ENCODE measurements at places on chromosomes 13 and 19.

DNA sequence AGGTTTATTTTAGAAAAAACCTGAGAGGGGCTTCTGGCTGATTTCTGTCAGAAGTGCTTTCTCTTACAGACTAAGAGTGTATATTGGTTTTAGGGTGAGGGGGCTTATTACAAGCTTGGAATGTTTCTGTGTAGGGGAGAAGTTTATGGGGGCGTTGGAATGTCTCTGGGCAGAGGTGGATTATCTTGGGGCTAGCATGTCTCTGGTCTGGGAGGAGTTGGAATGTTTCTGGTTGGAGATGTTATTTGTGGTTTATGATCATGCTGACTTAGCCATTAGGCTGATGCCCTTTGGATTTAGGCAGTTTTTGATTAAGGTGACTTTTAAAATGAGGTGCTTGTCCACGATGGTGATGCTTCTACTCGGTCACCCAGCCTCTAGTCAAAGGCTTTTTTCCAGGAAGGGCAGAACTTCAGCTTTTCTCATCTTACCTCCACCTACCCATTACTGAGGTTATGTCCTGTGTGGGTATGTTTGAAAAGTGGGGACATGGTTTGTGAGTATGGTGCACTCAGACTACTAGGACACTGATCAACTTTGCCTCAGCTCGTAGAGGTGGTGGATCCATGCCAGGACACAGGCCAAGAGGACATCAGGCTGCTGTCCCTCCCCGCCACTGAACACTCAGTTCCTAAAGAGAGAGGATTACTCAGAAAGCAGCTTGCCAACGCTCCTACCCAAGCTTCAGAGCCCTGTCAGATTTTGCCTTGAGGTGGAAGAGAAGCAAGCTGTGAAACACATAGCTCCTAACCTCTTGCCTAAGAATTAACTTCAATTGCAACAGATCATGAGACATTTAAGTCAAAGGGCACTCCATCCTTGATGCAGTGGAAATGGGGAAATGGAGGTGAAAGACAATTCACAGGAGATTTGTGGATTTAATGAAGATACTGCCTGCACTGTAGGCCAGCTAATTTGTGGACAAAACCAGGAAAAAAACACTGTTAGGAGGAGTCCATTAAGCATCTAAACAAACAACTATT, 63.6 kb downstream of the ZNF44 start:
- DNase-seq = peak; percentile 6

DNA sequence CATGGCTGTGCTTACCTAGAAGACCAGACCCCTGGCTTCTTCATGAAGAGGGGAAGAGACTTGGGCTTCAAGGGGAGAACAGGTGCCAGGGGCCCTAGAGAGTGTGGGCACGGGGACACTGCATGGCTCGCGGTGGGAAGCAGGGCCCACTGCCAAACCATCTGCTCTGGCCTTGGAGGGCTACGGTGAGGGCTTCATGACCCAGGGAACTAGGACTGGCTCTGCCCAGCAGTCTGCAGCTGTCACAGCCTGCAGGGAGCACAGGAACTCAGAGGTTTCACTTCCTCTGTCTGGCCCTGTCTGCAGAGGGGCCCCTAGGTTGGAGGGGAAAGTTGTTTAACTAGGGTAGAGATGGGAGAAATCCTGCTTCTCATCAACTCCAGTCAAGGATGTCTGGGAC, 4.3 kb downstream of the ERCC1 start:
- DNase-seq = peak; percentile 81

DNA sequence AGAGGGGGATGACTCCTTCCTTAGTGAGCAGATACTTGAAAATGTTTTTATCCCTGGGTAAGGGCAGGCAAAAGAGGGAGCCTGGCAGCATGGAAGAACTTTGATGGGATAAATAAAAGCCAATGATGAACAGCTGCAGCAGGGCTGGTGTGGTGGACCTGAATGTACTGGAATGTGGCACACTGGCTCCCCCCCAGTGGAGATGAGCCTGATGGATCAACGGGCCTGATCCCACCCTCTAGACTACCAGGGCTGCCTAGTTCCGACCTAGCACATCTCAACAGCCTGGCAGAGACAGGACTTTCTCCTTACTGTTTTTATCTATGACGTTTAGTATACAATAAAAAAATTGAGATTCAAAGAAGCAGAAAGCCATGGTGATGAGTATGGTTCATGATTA, 20.5 kb downstream of the NLRP11 start:
- no peak for DNase-seq

- DNase-seq = no peak
Observed at GRCh38 chr13:46964789-46965527, 68.1 kb upstream of the HTR2A start.

DNA sequence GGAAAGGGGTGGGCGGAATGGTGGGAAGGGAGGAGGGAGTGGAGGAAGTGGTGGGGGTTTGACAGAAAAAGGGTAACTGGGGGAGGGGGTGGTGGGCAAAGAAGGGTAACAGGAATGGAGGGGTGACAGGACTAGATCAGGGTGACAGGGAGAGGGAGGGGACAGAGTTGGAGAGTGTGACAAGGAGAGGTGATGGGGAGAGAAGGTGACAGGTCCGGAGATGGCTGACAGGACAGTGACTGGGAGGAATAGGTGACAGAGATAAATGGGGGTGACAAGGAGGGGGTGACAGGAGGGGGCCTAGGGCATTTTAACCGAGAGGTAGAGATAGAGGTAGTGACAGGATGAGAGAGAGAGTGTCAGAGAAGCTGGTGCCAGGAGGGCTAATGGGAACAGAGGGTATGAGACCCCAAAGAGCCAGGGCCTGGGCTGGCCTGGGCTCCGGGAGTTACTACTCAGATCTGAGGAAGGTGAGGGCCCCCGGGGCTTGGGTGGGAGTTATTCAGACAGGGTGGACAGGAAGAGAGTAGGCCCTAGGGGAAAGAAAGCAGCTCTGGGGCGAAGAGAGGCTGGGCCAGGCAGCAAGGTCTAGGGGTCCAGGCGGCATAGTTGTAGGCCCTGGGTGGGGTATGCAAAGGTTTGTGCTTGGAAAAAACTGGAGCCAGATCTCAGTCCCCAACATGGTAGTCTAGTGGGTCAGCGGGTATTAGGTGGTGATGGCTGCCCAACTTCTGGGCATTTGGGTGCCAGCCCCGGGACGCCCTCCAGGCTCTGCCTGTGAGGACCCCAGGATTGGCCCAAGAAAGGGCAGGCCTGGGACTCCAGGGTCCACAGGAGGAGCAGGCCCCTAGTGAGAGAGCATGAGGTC, 660 bp downstream of the CIC start:
- no peak for DNase-seq

DNA sequence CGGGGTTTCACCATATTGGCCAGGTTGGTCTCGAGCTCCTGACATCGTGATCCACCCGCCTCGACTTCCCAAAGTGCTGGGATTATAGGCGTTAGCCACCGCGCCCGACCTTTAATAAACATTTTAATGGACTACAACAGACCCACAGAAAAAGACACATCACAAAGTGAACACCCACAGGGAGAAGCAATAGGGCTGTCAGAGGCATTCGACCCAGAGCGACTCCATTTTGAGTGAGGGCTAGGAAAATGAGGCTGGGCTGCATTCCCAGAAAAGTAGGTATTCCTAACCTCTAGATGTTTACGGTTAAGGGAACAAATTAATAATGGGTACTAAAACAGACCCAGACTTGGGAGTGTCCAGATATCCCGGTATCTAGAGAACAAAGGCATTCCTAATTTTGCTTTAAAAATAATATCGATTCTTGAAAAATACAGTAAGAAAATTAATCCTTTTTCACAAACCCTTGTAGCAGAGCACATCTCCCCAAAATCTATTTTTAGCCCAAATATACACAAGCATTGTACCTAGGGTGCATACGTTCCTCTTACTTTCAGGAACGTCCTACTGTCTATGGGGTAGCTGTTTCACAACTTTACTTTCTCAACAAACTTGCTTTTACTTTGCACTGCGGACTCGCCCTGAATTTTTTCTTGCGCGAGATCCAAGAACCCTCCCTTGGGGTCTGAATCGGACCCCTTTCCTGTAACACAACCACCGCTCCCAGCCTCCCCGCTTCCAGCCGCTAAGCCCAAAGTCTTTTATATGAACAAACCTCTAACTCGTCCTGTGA, 811 bp upstream of the ZNF8 start:
- DNase-seq = no peak

DNA sequence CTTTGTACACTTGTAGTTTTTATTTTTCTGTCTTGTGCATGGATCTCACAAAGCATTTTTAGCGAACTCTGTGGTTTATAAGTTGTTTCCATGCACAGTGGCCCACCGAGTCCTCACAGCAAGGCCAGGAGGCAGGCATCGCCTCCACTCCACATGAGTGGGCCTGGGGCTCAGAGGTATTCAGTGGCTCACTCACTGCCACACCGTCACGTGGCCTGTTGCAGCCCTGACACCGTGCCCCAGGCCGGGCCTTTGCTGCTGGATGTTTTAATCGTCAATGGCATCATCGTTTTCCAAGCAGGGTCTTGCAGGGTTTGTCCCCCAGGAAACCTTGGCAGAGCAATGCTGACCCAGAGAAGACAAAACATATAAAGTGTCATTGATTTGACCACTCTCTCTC, 59.8 kb downstream of the SPACA7 start:
- DNase-seq = no peak

Measured in NB4 (cell line).